ENCODE measurements at places on chromosomes 7 and 10.
A peak's percentile ranks its signal among the peaks of the same experiment; 100 is the strongest.

- DNase-seq = peak; percentile 96
Measured at GRCh38 chr7:460374-461116, 59.1 kb downstream of the PDGFA start.

DNA sequence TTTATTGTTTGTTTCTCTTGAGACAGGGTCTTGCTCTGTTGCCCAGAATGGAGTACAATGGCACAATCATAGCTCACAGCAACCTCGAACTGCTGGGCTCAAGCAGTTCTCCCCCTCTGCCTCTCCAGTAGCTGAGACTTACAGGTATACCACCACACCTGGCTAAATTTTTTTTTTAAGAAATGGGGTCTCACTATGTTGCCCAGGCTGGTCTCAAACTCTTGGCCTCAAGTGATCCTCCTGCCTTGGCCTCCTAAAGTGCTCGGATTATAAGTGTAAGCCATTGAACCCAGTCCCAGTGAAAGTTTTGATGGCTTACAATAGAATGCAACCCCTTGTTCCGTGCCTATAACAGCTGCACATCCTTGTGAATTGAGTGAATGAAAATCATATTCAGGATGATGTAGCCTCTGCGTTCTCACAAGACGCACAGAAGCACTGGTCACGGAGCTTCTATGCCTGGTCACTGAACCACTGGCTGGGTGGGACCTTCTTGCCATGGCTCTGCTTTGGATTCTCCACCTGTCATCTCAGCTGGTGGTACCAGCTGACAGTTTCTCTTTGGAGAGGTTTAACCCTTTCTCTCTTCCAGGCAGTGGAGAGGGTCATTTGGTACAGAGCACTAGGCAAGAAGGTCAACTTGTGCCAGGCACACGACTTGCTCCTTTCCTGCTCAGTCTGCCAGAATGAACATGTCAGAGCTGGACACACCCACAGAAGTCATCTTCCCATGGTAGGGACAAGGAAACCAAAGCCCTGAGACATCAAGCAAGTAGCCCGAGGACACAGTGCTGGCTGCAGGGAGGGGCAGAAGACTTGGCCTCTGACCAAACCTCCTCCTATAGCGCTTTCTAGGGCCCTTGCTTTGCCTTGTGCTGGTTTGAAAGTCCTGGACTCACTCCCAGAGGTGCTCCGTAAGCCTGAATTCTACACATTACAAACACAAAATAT lies 89.6 kb downstream of the ATXN7L1 start:
- no peak for DNase-seq

DNA sequence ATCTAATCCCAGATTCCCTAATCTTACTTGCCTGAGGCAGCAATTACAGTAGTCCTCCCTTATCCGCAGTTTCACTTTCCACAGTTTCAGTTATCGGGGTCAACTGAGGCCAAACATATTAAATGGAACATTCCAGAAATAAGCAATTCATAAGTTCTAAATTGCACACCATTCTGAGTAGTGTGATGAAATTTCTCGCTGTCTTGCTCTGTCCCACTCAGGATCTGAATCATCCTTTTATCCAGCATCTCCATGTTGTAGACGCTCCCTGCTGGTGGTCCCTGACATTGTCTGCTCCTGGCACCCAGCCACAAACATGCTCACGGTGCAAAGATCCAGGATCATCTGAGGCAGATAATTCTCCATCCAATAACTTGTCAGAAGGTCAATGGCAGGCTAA lies 128.7 kb upstream of the CXCL12 start:
- no peak for DNase-seq

- DNase-seq = no peak
Measured at GRCh38 chr10:130957423-130957822, 354.1 kb downstream of the TCERG1L start.

GRCh38 chr10:112631501-112632400 lies 184.7 kb downstream of the VTI1A start:
- no peak for DNase-seq

- no peak for DNase-seq
Measured at GRCh38 chr7:24706211-24707170, 50.8 kb downstream of the GSDME start.

GRCh38 chr10:71998119-71998839 lies 34.1 kb downstream of the CHST3 start:
- DNase-seq = no peak

GRCh38 chr7:135938086-135938485 lies 39.1 kb downstream of the MTPN start:
- DNase-seq = no peak

DNA sequence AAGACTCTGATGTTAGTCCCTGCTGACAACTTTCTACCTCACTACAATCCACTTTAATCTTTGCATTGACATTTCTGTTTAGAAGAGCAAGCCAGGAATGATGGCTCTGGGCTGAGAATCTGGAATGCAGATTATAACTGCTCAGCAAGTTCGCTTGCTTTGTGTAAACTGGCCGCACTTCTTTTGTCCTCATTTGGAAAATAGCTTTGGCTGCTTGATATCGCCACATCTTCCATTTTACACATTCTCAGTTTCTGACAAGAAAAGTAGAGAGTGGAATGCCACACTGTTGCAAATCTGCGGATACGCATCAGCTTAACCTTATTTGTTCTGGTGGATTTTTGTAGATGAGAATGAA lies 429.8 kb downstream of the KCNMA1 start:
- no peak for DNase-seq

DNA sequence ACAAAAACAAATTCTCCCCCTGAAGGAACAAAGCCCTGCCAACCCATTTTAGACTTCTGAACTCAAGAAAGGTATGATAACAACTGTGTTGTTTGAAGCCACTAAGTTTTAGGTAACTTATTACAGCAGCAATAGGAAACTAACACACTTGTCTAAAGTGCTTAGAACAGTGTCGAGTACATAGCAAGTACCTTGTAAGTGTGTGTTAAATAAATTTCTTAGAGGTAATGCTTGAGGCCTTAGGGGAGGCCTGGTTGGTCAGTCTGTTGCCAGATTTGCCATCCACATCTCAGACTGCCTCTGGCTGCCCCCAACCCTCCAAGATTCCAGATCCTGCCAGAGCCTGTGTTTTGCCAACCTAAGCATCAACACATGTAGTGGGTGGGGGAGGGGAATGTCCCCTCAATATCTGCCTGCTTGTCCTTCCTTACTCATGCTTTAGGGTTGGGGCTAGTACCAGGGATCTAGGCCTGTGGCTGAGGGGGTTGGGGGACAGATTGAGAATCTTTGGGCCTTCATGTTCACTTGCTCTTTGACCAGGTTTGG lies 27.1 kb upstream of the PAX2 start:
- no peak for DNase-seq

GRCh38 chr10:30709700-30710358 lies 80.3 kb upstream of the LYZL2 start:
- DNase-seq = no peak

DNA sequence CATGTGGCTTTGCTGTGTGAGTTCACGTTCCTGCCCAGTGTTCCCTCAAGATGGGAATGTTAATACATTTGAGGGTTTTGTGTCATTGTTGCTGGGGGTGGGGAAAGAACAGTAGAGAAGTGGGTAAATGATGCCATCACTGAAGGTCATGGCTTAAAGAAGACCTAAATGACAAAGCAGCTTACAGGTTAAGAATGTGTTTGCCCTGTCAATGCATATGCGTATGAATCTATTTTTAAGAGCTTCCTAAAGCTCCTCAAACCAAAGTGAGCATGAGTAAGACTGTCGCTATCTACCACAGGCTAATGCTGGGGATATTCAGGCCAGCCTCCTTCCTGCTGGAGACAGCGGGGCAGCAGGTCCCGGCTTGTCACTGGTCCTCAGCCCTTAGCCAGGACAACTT lies 162.9 kb downstream of the CREB5 start:
- no peak for DNase-seq

- DNase-seq = no peak
Measured at GRCh38 chr7:88700725-88701124, 58.8 kb upstream of the ZNF804B start.

GRCh38 chr10:74675484-74675883 lies 150.9 kb upstream of the KAT6B start:
- DNase-seq = no peak

- no peak for DNase-seq
Measured at GRCh38 chr10:122421742-122422141, 32.7 kb upstream of the ARMS2 start.

- DNase-seq = peak; percentile 65
Measured at GRCh38 chr10:92822060-92822634, 26.2 kb upstream of the EXOC6 start.

DNA sequence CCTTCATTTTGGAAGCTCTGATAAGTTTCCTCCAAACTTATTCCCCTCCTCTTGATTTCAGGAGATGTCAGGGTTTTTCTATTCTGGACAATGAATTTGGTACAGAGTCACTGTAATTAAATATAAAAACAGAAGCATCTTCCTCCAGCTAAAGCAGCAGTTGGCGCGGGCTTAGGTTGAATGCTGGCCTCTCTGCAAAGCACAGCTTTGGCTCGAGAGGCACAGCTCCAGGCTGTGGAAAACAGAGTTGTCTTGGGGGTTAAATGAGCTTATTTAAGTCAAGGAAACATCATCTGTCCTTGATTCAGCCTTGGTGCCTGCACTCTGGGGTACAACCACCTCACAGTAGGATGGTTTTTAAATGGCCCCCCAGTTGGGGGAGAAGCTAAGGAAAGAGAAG lies 35.0 kb upstream of the PDCD4 start:
- no peak for DNase-seq

- no peak for DNase-seq
Measured at GRCh38 chr7:24982917-24983316, 2.9 kb upstream of the OSBPL3 start.

- DNase-seq = no peak
Measured at GRCh38 chr10:7165500-7166177, 245.2 kb downstream of the SFMBT2 start.

DNA sequence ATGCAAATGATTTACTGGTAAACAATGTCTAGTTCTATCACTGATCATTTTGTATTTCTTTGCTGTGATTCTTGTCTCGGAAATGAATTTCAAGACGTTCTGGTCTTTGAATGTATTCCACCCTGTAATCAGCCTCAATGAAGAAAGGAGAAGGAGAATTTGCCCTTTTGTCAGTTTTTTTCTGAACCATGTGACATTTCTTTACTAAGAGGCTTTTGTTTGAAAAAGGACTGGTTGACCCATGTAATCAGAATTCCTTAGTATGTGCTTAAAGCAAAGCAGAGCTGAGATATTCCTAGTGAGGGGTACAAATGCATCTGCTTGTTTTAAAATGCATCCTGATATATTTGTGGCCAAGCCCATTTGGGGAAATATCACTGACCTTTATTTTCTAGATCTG lies 581.6 kb downstream of the ETV1 start:
- DNase-seq = no peak

DNA sequence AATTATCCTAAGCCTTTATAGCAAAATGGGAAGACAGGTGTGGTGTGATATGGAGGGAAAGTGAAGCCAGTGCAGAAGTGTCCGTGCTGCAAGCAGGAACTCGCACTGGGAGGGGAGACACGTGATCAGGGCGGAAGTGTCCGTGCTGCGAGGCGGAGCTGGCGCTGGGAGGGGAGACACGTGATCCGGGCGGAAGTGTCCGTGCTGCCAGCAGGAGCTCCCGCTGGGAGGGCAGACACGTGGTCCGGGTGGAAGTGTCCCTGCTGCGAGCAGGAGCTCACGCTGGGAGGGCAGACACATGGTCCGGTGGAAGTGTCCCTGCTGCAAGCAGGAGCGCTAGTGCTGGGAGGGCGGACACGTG lies 40.5 kb upstream of the PRKAR1B start:
- DNase-seq = no peak

- DNase-seq = no peak
Measured at GRCh38 chr10:33706191-33706590, 371.7 kb upstream of the NRP1 start.

GRCh38 chr10:3213758-3214515 lies 41.4 kb upstream of the PITRM1 start:
- no peak for DNase-seq

GRCh38 chr7:131188367-131189339 lies 139.0 kb upstream of the MKLN1 start:
- peak; percentile 71 for DNase-seq

GRCh38 chr7:13144673-13145072 lies 457.2 kb downstream of the ARL4A start:
- no peak for DNase-seq

DNA sequence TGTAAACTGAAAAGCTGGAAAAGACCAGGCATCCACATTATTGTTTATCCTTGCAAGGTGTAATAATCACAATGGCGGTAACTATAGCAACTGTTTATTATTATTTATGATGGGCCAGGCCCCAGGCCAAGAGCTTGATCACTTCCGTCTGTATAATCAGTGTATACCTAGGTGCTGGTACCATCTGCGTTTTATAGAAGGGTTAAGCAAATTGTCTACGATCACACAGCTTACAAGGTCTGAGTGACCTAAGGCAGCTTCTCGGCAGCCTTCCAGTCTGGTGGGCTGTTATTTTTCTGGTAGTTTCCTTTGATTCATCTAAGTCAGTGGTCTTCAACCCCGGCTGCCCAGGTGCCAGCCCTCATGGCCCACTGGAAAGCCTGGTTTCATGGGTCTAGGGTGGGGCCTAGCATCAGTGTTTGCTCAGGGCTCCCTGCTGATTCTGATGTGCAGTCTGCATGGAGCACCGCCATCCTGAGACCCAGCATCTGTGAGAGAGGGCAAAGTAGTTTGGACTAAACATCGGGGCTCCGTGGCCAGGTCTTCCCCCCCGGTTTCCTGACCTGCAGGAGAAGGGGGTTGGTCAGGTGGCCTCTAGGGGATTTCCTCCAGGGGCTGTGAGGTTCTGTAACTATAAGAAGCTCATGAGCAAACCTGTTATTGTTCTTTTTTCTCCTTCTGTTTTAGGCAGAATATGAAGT lies 146.4 kb downstream of the RGS10 start:
- no peak for DNase-seq

GRCh38 chr10:96448021-96448457 lies 65.7 kb downstream of the TLL2 start:
- no peak for DNase-seq

GRCh38 chr7:69199661-69200060 lies 398.6 kb upstream of the AUTS2 start:
- no peak for DNase-seq

DNA sequence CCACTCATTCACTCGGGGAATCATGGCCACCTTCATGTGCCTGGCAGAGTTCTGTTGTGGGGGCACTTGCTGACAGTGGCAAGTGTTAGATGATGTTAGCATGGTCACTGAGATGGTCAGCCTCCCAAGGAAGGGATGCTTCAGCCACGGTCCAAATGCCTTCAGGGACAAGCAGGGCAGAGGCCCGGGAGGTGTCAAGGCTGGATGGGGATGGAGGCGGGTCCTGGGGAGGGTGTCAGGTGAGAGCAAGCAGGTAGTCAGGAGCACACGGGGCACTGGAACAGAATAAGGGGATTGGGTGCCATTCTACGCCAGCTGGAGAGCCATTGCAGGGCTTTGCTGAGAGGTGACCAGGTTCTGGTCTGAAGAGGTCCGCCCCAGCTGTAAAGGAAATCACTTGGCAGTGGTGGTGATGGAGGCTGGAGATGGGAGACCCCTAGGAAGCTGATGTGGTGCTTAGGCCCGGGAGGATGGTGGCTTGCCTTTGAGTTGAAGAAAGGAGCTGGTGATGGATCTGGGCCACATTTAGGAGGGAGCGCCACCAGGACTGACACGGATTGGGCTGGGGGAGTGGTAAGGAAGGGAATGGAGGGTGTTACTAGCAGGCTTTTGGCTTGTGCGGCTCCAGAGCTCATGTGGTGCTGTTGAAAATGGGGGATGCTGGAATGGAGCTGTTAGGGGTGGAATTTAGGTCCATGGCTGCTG lies 24.1 kb downstream of the AGAP3 start:
- DNase-seq = no peak

All from hepatic stellate cell (primary cell).